Activated naive CD8-positive, alpha-beta T cell treated with anti-CD3 and anti-CD28 coated beads, Interleukin-2, amount 10 ng/mL, durations not matched to agents 7 days and 5 days (primary cell): ENCODE measurements at places on chromosomes 16 and 17.

DNA sequence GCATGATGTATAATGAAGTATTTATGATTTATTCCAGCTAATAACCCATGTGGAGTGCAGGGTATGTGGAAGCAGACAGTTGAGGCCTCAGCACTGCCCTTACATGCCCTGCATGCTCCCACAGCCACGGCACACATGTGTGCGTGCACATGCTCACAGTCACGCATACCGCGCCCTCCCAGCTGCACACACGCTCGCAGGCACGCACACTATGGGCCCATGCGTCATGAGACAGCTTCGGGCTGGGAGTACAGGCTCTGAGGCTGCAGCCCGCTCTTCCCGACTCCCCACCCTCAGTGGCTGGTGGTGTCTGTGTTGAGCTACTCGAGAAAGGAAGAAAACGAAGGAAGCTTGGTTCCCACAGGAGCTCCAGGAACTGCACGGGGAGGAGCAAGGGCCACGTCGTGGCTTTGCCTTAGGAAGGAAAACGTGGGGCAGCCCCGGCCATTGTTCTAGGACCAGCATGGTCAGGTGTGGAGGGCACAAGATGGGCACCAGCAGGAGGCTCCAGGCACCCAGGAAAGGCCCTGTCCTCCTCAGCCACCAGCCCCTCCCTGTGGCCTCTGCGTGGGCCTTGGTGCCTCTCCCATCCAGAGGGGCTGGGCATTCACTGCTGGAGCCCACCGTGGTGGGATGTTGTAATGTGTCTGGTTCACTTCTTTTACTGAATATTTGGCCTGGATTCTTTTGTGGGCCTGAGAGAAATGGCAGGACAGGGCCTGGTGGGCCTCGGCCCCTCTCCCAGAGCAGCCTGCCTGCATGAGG, 27.5 kb upstream of the CDH15 start:
- no peak for DNase-seq

DNA sequence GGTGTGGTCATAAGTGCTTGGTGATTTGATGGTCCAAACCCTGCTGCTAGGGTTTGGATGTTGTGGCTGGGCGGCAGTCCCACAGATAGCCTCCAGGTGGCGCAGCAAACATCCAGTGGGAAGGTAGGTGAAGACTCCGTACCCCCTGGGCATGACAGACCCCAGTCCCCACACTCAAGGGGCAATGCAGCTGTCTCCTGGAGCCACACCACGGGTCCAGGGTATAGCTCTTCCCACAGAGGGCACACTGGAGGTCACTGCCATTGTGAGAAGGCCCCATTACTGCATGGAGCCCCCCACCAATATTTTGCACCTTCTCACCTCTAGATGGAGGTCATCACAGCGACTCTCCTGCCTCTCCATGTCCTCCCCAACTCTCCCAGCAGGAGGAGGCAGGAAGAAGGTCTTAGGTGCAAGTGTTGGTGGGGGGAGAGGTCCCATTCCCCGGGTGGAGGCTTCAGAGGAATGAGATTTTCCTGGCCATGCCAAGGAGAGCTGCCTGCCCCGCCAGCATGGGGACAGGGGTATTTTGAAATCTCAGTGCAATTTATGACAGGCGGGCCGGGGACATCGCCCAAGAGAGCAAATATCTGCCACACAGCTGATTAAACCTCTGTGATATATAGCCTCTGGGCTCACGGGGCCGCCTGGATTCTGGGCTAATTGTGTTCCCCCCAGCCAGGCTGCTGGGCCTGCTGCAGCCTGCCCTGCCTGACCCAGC, 17.1 kb upstream of the C17orf113 start:
- DNase-seq, result peak; percentile 82

GRCh38 chr17:17711641-17712162, 30.4 kb downstream of the RAI1 start:
- DNase-seq, result no peak

DNA sequence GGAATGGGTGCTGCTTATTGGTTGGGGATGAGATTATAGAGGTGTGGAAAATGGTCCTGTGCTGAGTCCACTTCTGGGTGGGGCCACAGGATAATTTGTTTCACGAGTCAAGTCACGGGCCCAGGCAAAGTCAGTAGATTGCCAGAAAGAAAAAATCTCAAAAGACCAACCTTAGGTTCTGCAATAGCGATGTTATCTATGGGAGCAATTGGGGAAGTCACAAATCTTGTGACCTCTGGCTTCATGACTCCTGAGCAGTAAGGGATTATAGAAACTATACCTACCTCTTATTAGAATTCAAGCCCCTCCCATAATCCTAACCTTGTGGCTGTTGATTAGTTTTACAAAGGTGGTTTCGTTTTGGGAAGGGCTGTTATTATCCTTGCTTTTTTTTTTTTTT, 31.4 kb downstream of the WWP2 start:
- DNase-seq, result no peak
